Transverse colon (tissue), 4 donors: ENCODE measurements at places on chromosomes 16 and 17. TPM values are rescaled to one million over a fixed set of nuclear protein-coding genes. Genes with fewer than 3 reads are reported as not detected.

DNA sequence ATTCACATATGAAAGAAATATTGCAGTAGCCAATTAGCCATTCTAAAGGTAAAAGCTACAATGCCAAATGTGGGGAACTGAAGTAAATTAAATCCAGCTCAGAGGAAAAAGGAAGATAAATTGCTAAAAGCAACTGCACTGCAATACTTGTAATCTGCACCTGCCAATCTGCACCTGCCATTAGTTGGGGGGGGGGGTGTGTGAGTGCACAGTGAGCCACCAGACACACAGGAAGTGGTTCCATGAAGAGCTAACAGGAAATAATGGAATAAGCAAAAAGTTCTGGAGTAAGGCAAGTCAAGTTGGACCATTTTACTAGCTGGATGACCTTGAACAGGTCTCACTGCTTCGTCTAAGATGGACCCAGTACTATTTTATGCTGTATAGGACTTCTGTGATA lies 191.8 kb downstream of the PARN start:
- no peak for DNase-seq

GRCh38 chr16:82055117-82055516 lies 20.1 kb downstream of the HSD17B2 start:
- no peak for DNase-seq

DNA sequence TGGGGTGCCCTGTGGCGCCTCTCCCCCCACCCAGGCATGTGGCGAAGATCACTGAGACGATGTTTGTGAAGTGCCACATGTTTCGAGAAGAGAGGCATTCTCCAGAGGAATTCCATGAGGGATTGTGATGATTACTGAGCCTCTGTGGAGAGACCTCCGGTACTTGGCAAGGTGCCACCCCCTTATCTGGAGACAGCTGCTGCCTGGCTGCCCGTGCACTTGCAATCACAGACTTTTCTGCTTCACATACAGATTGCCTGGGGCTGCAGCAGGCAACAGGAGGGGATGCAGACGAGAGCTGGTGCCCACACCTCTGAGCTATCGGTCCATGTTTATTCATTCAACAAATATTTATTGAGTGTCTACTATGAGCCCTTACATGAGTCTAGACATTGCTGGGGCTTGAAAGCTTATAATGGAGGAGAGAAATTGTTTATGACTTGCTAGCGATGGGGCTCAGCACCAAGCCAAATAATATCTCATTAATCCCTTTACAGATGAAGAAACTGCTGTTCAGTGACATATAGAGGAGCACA lies 317.2 kb upstream of the ZFHX3 start:
- DNase-seq: peak; percentile 11

The CISD3 gene
- total RNA-seq: 35.0 TPM

The ERBB2 gene
- 175 TPM for total RNA-seq

DNA sequence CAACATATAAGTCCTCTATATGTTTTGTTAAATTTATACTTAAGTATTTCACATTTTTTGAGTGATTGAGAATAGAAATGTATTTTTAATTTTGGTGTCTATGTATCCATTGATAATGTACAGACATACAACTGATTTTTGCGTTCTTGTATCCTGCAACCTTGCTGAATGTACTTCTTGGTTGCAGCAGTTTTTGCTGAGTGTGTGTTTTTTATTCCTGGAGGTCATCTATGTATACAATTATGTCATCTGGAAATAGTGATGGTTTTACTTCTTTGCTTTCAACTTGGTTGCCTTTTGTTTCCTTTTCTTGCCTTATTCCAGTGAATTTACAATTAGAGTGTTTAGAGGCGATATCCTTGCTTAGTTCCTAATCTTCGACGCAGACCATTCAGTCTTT lies 67.5 kb upstream of the NETO2 start:
- DNase-seq: no peak

- no peak for DNase-seq
Measured at GRCh38 chr17:69506489-69506888, 92.0 kb downstream of the MAP2K6 start.

DNA sequence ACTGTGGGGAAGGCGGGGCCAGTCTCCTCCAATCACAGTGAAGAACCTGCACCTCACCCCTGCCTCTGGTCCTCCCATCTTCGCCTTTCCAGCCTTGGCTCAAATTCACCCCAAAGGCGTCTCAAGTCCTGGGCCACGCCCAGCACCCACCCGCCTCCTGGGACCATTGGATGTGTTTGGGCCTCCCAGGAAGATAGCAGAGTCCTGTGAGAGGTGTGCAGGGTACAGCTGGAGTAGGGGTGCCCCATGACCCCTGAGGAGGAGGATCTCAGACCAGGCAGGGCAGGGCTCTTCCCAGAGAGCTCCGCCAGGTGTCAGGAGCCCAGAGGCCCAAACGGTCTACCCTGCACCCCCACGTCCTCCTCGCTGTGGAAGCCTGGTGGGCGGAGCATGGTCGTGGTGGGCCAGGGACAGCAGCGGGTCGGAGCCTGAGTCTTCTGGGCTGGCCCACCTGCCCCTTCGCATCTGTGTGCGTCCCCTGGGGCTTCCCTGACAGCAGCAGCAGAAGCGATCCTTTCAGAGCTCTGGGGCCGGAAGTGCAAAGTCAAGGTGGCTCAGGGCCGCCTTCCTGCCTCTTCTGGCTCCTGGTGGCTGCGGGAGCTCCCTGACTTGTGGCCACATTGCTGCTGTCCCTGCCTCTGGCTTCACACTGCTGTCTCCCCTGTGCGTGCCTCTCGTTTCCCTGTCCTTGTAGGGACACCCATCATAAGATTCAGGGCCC lies 34.9 kb upstream of the ZNF469 start:
- DNase-seq: no peak

The KLHL10 gene
- total RNA-seq: not detected

- no peak for DNase-seq
Measured at GRCh38 chr17:48586355-48587258, 3.4 kb downstream of the HOXB3 start.

- DNase-seq: no peak
Measured at GRCh38 chr17:9725575-9725974, 65.8 kb downstream of the DHRS7C start.

The LRRC75A gene
- total RNA-seq: 194 TPM
